ENCODE measurements at places on chromosomes 5 and 9.

DNA sequence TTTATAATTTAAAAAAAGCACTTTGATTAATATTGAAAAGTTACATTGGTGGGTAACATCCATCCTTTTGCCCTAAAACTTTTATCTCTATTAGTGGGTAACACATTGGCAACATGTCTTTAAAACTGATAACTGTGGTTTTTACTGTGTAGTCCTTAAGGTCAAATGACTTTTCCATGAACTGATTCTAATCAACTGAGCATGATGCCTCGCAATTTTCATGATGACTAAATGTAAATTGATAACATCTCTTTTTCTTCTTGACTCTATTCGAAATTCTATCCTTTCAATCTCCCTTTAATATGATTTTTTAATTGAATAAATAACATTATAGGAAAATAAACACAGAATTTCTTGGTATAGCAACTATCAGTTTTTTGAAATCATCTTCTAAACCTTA, 6.3 kb upstream of the IL5 start:
- no peak for DNase-seq

DNA sequence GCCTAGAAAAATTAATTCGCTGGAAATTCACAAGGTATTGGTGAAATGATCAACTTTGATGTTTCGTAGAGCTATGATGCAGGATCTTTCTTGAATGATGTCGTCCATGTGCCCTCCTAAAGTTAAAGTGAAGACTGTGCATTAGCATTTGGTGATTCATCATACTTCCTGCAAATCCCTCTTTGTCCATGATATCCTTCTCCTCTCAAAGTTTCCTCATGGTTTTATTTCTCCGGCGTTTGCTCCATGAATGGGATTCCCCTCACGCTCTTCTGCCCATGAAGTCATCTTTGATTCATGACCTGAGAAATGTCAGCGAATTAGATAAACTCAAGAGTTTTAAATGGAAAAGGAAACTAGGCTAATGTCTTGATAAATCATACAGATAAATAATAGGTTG, 372.7 kb downstream of the PSAT1 start:
- no peak for DNase-seq

DNA sequence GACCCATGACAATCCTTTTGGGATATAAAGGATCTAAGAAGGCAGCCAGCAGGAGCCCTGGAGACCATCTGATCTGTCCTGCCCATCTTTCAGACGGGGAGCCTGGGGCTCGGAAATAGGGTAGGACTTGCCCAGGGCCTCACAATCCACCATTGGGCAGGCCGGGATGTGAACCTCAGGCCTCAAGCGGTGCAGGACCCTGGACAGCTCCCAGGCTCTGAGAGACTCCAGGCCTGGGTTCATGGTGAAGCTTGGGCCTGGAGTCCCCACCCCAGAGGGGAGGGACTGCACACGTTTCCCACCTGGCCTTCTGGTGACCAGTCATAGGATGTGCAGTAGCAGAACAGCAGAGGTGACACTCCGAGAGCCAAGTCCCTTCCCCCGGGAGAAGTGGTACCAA, 36.6 kb upstream of the RAPGEF1 start:
- peak; percentile 49 for DNase-seq

DNA sequence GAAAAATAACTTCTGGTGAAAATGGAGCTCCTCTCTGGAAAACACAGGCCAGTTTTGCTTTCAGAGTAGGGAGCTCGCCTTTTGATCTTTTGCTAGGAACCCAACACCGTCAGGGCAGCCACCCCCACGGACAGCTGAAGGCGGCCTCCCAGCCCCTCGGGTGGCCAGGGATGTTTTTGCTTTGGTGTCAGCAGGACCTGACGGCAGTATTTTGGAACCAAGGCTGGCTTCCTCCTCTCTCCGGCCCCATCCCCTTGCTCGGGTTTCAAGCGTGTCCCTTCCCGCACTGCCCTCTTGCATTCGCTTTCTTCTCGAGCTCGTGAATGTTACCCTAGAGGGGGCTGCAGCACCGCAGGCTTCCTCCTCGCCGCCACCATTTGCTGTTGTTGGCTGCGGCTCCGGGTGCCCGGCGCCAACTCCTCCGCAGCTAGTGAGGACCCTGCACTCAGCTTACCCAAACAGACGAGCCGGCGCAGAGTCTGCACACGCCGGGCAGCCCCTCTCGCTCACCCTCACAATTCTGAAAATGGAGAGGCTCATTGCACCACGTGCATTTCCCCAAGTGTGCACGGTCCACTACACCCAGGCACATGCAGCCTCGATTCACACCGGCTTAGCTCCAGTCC, 35.5 kb upstream of the ADAMTSL1 start:
- DNase-seq = peak; percentile 28

DNA sequence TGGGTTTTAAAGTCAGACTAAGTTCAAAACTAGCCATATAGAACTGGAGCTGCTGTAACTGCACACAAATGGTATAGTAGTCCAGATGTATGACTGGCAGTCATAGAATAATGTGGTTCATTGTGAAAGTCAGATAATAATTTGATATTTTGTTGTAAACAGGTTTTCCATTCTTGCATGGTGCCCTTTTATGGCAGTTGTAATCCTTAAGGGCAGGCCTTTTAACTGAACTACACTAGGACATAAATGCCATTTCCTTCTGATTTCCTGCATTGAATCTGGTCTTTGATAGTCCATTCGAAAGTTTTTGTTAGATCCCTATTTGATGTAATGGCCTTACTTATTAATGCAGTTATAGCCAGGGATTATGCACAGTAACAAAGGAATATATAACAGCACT, 632.6 kb downstream of the PDE4D start:
- no peak for DNase-seq

GRCh38 chr9:86867804-86868313, 79.4 kb downstream of the GAS1 start:
- no peak for DNase-seq

- DNase-seq = peak; percentile 64
These were observed 1.2 kb downstream of the ARRDC3 start for GRCh38 chr5:91381774-91382359.

DNA sequence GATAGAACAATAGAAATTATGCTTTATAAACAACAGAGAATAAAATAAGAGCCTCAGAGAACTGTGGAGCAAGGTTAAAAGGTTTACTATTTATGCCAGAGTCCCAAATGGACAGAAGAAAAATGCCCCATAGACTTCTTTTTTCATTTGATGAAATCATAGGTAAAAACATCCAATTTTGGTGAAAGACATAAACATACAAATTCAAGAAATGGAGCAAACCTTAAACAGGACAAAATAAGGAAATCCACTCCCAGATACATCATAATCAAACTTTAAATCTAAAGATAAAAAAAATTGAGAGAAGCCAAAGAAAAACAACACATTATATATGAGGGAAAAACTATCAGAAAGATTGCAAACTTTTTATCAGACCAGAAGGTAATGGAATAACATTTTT, 182.8 kb downstream of the GADD45G start:
- no peak for DNase-seq

- no peak for DNase-seq
These were observed 18.1 kb downstream of the FGF1 start for GRCh38 chr5:142667831-142668230.

DNA sequence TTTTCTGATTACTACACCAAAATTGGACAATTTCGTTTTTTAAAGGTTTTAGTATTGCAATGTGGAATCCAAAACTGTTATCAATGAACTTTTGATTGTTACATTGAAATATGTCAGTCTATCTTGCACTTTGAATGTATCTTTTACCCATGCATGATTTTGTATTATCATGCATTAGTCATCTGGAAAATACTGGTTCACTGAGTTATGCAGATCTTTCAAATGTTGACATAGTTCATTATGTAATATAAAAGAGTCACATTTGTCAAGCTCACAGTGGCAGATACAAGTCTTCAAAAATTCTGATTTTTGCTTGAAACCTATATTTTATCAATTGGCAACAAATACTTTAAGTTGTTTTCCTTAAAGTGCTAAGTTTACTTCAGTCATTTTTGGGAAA, 85.2 kb downstream of the NR3C1 start:
- DNase-seq = no peak

DNA sequence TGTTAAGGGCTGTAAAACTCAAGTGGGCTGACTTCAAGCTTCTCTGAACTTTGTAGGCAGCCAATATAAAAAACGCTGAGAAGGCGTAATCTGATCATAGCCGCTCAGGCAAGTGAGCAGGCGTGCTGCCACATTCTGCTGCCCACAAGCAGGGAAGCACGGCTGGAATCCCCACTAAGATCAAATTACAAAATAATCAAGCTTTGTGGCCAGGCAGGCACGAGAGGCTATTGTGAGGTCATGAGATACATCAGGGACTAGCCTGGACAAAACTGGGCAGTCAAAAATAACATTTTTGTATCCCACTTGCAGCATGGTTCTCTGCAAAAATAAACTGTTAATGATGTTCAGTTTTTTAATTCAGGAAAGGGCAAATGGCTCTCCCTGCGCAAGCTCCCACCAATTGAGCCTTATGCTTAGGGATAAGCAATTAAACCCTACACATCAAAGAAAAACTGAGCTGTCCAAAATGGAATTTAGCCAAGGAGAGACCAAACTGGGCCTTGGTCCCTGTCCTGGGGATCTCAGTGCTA, 64.0 kb downstream of the POU5F2 start:
- peak; percentile 84 for DNase-seq

DNA sequence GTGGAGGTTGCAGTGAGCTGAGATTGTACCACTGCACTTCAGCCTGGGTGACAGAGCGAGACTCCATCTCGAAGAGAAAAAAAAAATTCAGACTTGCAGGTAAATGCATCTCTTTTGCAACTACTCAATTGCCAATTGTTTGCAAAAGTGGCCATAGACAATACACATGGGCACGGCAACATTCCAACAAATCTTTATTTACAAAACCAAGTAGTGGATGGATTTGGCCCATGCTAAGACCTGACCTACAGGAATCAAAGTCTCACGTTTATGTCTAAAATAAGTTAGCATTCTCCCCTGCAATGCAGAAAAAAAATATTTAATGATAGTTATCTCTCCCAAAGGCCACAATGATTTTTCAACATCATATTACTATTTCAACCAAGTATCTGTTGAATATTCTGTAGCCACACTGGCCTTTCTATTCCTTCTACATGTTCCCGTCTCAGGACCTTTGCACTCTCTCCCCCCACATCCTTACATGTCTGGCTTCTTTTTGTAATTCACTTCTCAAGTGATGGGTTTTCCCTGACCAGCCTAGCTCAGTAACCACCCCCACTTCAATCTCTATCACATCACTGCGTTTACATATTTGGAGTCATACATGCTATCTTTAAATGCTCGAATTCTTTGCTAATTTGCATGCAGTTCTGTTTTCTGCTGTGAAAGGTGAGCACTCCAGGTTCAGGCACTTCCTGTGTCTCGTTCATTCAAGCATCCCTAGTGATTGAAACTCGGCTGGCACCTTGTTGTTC, 54.2 kb downstream of the FNBP1 start:
- no peak for DNase-seq

GRCh38 chr5:81165493-81166119, 67.5 kb upstream of the CKMT2 start:
- peak; percentile 62 for DNase-seq

DNA sequence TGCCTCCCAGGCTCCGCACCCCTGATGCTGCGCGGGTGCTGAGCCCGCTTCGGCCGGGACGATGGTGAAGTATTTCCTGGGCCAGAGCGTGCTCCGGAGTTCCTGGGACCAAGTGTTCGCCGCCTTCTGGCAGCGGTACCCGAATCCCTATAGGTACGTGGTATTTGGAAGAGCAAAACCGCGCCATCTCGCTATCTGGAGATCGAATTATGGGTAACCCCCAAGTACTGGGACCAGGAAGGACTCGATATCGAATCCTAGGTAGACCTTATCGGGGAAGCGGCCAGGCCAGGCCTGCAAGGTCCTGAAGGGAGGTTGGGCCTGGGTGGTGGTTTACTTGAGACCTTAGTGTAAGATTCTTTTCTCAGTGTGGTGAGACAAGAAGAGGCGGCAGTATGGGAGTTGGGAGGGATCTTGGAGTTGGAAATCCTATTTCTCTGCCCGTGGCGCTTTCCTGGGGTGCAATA, 359 bp downstream of the PRELID1 start:
- DNase-seq = no peak

DNA sequence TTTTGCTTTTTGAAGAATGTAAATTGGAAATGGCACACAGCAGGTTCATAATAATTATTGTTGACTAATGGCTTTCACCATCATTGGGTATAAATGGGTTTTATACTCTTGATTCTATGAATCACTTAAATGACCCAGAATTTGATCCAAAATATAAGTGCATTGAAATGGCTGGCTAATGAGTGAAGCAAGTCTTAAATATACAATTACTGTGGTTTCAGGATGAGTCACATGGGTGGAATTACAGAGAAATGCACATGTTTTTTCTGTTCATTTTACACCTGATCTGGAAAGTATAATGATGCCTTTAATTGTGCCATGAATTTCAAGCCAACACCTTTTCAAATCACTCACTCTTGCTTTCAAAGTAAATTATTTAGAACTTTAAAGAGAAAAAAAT, 380.8 kb upstream of the CD180 start:
- peak; percentile 10 for DNase-seq
